ENCODE measurements at places on chromosomes 12 and 14. TPM values are rescaled to one million over a fixed set of nuclear protein-coding genes. Genes with fewer than 3 reads are reported as not detected.

GRCh38 chr12:28026701-28027100 lies 54.2 kb upstream of the PTHLH start:
- no peak for DNase-seq

- no peak for DNase-seq
These were observed 153.1 kb downstream of the ALG10B start for GRCh38 chr12:38469715-38470114.

DNA sequence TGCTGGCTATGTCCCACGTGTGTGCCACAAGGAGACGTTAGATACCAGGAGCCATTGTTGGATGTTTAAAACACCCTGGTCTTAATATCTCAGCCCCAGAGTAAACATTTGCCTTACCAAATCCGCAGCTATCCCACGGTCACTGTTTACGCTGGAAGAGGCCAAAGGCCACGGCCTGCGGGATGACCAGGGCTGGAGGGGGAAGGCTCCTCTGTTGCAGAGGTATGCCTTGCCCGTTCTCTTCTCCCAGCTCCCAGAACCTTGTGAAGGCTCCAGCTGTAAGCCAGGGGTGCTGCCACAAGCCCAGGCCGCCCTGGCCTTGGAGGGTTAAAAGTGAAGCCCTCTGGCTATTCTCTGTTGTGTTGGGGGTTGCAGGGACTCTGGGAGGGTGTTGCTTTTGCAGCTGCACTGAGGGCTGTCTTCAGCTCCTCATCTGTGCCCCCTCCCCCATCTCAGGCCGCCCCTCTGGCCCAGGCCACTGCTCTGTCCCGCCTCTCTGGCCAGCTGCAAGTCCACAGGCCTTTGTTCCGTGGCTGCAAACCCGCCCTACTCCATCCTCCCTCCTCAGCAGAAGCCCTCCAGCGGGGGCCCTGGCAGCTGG lies 2.5 kb downstream of the PLEKHG3 start:
- no peak for DNase-seq

DNA sequence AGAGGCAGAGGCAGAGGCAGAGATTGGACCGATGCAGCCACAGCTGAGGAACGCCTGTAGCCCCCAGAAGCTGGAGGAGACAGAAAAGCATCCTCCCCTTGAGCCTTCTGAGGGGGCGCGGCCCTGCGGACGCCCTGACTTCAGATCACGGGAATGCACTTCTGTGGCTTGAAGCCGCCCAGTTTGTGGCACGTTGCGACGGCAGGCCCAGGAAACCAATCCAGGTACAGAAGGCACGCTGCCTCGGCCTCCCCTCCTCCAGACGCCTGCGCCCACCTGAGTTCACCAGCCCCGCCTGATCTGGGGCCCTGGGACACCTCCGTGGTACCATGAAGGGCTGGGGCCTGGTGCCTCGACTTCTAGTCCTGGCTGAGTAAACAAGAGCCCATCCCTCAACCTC lies 82.0 kb downstream of the NCOR2 start:
- no peak for DNase-seq

Gene TAS2R31
- 2.9 TPM for total RNA-seq

Gene MANSC4
- not detected for total RNA-seq

GRCh38 chr12:2011643-2012607 lies 7.7 kb upstream of the DCP1B start:
- no peak for DNase-seq

- no peak for DNase-seq
These were observed 1.5 kb downstream of the LGR5 start for GRCh38 chr12:71440763-71441748.

GRCh38 chr14:52131640-52132320 lies 62.9 kb upstream of the NID2 start:
- DNase-seq: peak; percentile 56

- DNase-seq: no peak
These were observed 52.8 kb downstream of the KCNK13 start for GRCh38 chr14:90114554-90114953.

GRCh38 chr12:10339053-10339840 lies 31.6 kb downstream of the KLRD1 start:
- no peak for DNase-seq

GRCh38 chr14:105312973-105313372 lies 1.6 kb upstream of the PACS2 start:
- DNase-seq: no peak

Gene COX8C
- 1.2 TPM for total RNA-seq

Gene VRTN
- total RNA-seq: not detected

Gene TMEM233
- not detected for total RNA-seq

- DNase-seq: no peak
These were observed 29.0 kb downstream of the STK38L start for GRCh38 chr12:27273114-27273513.

DNA sequence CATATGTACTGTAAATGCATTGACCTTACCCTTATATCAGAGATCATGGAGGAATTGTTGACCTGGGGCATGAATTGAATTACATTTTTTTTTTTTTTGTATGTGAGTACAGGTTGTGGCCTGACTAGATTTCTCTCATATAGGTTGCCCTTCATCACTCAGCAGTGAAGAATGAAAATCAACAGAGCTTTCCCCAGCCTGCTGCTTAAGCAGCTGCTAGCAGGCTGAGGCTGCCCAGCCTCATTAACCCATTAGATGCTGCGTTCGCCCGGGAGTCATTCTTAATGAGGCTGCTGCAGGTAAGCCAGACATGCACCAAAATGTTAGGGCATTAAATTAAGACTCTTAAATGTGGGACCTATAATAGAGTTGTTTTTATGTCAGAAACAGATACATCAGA lies 236.0 kb downstream of the ETNK1 start:
- DNase-seq: no peak

DNA sequence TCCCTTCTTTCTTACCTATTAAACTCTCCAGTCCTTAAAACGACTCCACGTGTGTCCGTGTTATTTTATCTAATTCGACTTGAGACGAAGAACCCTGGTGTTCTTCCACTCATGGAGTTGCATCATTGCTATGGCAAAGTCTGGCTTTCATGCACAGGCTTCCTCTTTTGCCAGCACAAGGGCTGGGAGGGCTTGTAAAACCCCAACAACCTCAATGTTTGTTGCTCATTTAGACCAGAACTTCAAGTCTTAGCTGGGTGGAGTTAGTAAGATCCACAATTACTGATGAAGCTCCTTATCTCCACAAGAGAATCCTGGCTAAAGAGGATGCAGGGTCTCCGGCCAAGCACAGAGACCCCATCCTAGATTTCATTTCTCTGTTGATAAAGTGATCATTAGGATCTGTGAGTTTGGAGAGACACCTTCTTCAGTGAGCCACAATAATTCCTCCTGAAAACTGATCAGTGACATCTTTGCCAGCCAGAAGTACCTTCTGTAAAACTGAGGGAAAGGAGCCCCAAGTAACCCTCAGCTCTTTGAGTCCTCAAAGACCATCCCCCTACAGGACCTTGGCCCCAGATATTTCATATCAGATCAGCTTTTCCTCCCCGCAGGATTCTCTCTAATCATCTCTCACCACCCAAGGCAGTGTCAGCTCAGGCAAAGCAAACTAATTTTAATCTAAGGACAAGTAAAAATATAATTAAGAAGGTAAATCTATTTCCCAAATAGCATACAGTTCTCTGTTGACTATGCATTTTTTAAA lies 514.6 kb downstream of the FUT8 start:
- DNase-seq: no peak

GRCh38 chr14:29077916-29078315 lies 311.3 kb downstream of the FOXG1 start:
- DNase-seq: no peak

- no peak for DNase-seq
These were observed 234.5 kb upstream of the PLXNC1 start for GRCh38 chr12:93913845-93914244.

GRCh38 chr12:104415342-104415980 lies 41.3 kb upstream of the CHST11 start:
- DNase-seq: no peak

- DNase-seq: no peak
These were observed 55.6 kb downstream of the KIF26A start for GRCh38 chr14:104194016-104194415.

GRCh38 chr14:104186575-104186974 lies 48.2 kb downstream of the KIF26A start:
- no peak for DNase-seq

Gene B4GALNT3
- 3.7 TPM for total RNA-seq

Gene LRIG3
- total RNA-seq: not detected

- no peak for DNase-seq
These were observed 176.3 kb downstream of the ESR2 start for GRCh38 chr14:64117671-64118402.

GRCh38 chr12:130622803-130623202 lies 93.3 kb downstream of the RIMBP2 start:
- no peak for DNase-seq
